ENCODE measurements at places on chromosomes 3 and 15. TPM values are rescaled to one million over a fixed set of nuclear protein-coding genes. Genes with fewer than 3 reads are reported as not detected.

DNA sequence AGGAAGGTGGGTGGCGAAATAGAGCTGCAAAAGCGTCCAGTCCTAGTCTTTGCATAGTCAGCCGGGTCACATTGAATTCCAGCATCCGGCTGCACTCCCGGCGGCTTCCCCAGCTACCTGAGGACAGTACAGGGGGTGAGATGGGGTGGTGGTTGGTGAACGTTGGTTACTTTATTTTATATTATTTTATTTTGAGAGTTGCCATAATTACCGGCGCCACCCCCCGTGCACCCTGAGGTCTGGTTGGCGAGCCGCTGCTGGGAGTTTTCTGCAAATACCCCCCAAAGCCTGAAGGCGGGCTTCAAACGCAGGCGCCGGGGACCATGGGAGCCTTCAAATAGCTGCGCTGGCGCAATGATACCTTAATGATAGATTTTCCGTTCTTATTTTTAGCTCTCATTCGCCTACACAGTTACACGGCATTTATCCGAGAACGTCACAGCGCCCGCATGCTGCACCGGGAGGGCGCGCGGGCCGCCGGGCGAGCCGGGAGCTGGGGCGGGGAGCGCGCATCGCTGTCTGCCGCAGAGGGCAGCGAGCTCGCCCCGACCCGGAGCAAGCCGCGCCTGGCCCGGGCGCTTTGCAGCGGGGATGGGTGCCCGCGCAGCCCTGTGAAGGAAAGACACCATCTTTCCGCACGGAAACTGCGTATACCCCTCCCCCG lies 756 bp upstream of the RASGRF1 start:
- DNase-seq = no peak

DNA sequence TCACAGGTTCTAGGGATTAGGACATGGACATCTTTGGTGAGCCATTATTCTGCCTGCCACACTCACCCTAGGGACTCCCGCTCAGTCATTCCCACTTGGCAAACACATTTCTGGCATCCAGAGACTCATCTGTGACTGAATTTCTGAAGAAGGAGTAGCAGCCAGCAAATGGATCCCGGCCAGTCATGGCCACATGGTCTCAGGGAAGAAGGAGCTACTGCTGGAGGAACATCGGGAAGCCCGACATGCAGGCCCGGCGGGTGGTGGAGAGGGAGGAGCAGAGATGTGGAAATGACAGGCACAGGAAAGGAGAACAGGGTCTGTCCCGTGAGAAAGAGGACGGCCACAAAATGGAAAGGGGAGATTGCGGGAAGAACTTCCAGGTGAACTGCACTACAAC lies 65.4 kb downstream of the SEMA5B start:
- DNase-seq = no peak

GRCh38 chr3:80688814-80689213 lies 921.0 kb upstream of the ROBO1 start:
- DNase-seq = peak; percentile 19

DNA sequence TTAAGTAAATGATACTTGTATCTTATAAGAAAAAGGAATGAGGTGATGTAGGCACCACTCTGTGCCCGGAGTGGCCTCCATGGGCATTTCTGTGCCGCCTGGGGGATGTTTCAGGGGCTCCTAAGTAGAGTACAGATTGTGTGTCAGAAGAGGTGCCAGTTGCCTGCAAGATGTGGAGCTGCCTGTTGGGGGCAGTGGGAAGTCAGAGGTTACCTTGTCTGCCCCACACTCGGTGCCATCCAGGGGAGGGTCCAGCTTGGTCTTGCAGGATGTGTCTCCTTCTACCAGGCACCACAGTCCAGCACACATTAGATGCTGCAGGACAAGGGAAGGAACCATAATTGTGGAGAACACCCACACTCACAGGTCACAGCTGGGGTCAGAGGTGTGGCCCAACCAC lies 208.8 kb downstream of the ADAMTS17 start:
- no peak for DNase-seq

DNA sequence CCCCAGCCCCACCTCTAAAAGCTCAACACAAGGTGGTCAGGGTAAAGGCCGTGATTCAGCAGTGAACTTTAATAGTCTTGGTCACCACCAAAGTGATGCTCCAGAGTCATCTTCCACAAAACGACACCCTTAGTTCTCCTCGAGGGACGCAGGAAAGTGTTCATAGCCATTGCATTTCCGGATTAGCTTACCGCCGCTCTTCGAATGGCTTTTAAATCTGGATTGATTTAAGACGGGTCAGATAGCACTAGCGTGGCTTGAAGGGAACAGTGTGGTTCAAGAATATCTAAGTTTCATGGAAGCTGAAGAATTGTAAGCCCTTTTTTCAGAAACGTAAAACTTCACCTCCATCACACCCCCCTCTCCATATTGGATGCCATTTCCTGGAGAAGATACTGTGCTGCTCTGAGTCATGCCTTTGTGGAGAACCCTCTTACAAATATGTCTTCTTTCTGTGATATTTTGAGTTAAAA lies 829 bp downstream of the RNF7 start:
- DNase-seq = peak; percentile 32

- no peak for DNase-seq
Measured at GRCh38 chr15:80242132-80242769, 9.8 kb downstream of the CTXND1 start.

DNA sequence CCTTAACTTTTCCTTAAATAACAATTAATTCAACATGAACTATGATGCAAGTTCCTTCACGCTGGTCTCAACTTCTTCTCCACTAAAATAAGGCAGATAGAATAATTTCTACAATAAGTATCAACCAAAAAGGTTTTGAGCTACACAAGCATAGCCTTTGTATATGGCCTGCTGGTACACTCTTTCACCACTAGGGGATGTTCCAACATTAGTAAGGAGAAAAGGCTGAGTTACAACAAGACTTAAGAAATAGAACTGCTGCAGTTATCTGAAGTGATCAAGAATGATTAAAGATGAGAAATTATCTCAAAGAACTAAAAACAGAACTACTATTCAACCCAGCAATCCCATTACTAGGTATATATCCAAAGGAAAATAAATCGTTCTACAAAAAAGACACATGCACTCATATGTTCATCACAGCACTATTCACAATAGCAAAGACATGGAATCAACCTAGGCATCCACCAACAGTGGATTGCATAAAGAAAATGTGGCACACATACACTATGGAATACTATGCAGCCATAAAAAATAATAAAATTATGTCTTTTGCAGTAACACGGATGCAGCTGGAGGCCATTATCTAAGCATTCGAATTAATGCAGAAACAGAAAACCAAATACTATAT lies 14.4 kb downstream of the ATP13A3 start:
- peak; percentile 51 for DNase-seq

DNA sequence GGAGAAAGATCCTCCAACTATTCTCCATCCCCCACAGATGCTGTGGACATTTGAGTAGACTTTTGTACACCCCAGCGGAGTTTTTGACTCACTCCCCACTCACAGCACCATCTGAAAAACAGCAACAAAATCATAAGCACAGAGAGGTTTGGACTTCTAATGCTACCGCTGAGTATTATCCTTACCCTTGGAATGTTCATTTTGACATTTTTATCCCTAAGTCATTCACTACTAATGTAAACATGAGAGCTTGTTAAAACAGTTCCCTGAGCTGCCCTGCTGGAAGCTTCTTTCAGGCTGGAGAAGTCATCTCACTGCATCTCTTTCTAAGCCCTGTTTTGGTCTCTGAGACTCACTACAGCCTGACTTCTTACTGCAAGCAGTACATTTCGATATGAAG lies 1045.9 kb downstream of the MCTP2 start:
- no peak for DNase-seq

DNA sequence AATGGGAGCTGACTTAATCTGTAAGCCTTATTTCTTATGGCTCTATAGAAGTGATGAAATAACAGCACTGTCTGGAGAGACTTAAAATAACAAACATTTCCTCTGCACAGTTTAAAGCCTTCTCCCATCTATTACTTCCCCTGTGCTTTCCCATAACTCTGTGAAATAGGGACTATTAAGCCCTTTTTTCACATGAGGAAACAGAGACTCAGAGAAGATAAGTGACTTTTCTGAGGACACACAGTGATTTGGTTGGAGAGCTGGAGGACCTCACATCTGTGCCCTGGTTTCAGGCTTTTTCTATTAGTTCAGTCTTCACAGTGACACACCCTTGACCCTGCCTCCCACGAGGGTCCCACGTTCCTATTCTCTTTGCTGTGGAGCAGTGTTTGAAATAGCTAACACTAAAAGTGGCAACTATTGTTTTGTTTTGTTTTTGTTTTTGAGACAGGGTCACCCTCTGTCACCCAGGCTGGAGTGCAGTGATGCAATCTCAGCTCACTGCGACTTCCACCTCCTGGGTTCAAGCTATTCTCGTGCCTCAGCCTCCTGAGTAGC lies 82.9 kb downstream of the ST6GAL1 start:
- DNase-seq = no peak

- DNase-seq = no peak
Measured at GRCh38 chr3:58068122-58068809, 60.0 kb downstream of the FLNB start.

GRCh38 chr3:131988209-131988608 lies 46.6 kb downstream of the CPNE4 start:
- DNase-seq = no peak

DNA sequence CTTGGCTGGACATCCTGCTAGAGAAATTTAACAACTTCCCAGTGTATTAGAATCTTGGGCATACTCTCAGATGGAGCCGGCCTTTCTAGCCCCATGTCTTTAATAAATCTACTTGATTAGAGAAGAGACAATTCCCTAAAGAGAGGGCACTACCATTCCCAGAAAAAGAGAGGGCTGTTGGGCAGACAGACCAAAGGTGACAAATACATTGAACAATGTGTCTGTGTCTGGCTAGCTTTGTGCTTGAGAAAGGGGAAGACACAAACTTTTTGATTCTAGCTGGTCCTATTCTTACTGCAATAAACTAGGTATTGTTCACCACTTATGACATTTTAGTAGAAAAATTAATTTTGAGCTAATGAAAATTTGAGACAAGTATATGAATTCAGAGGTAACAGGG lies 57.7 kb downstream of the DUT start:
- DNase-seq = no peak

GRCh38 chr15:99123713-99124451 lies 19.0 kb downstream of the SYNM start:
- DNase-seq = peak; percentile 86

GRCh38 chr3:128723477-128723876 lies 2.5 kb upstream of the RAB7A start:
- DNase-seq = no peak

DNA sequence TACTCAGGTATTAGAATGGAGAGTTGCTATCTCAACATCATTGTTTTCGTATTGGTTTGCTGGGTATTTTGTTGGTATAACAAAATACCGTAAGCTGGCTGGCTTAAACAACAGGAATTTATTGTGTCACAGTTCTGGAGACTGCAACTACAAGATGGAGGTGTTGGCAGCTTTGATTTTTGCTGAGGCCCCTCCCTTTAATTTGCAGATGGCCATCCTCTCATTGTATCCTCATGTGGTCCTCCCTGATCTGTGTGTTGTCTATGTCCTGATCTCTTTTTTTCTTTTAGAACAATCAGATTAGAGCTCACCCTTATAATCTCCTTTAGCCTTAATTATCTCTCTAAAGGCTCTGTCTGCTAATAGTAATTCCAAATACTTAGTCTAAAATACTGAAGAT lies 299.8 kb upstream of the GOLIM4 start:
- no peak for DNase-seq

DNA sequence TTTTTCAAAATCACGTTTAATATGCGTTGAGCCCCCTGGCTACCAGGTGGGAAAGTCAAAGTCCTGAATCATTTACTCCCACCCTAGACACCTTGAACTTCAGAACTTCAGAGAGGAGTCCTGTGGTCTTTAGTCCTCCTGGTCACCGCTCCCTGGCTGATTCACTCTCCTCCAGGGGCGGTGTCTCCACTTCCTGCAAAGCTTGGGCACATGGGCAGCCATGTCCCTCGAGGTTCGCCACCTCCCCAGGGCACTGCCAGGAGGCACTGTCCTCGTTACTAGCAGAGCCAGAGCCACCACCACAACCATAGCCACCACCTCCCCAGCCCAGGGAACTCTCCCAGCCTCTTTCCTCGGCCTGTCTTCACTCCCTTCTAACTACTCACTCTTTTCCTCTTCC lies 31.0 kb downstream of the LOXL1 start:
- DNase-seq = no peak

DNA sequence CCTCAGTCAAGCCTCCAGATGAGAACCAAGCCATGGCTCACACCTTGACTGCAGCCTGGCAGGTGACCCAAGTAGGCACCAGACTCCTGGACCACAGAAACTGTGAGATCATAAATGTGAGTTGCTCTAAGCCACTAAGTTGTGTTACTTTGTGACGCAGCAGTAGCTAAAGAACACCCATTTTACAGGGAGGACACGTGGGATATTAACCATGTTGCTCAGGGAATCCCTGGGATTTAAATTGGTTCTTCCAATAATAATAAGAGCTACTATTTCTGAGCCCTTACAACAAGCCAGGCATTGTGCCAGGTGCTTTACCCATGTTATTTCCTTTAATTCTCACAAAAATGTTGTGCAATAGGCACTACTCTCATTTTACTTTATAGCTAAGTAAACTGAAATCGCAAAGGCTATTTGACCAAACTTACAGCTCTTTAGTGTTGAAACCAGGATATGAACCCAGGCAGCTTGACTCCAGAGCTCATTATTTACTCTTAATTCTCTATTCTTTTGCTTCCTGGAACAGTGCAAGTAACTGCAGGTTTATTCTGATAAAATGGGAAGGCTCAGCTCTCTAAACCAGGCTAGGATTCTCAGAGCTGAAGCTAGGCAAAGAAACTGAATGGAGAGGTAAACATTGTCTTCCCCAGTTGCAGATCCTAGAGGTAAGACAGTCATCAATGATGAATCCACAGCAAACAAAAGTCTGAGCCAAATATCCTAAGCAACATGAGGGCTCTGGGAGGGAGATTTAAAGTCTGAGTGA lies 294.4 kb downstream of the KBTBD8 start:
- no peak for DNase-seq

Gene GATM
- polyA plus RNA-seq = 493 TPM

Gene KY
- polyA plus RNA-seq = 48.4 TPM

Gene ZSCAN2
- 11.8 TPM for polyA plus RNA-seq

Gene HYAL1
- polyA plus RNA-seq = 3.6 TPM

Gene C2CD4B
- 4.5 TPM for polyA plus RNA-seq

All from muscle of back (tissue), 13 donors.